ENCODE measurements at places on chromosomes 1 and 21. TPM values are rescaled to one million over a fixed set of nuclear protein-coding genes. Genes with fewer than 3 reads are reported as not detected.

DNA sequence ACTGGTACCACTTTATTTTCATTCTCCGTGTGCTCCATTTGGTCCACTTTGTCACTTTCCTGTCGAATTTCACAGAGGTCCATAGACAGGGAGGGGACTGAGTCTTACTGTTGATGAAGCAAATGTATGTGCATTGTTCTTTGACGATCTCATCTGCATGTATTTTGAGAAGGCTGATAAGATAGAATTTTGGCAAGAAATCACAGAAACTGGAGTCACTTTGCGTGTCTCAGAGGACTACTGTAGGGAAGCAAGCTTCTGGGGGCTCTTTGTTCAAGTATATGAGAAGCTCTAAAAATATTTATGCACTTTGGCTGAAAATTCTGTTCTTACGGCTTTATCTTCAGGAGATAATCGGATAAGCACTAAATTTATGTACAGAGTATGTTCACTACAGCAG is 78.1 kb downstream of the PCBP3 start:
- no peaks in the 10 kb centered on the region for H3K27me3 ChIP-seq
- no peak overlapping the region for H3K4me3 ChIP-seq
- H3K27ac ChIP-seq: no peak overlapping the region
- H3K36me3 ChIP-seq: no peaks in the 10 kb centered on the region
- no peaks in the 10 kb centered on the region for H3K4me1 ChIP-seq
- DNase-seq: no peak

GRCh38 chr1:203678943-203679661 is 52.5 kb downstream of the ATP2B4 start:
- H3K27me3 ChIP-seq: no peaks in the 10 kb centered on the region
- DNase-seq: no peak
- H3K4me1 ChIP-seq: peaks cover 37% of the 10 kb centered on the region
- no peak overlapping the region for H3K27ac ChIP-seq

DNA sequence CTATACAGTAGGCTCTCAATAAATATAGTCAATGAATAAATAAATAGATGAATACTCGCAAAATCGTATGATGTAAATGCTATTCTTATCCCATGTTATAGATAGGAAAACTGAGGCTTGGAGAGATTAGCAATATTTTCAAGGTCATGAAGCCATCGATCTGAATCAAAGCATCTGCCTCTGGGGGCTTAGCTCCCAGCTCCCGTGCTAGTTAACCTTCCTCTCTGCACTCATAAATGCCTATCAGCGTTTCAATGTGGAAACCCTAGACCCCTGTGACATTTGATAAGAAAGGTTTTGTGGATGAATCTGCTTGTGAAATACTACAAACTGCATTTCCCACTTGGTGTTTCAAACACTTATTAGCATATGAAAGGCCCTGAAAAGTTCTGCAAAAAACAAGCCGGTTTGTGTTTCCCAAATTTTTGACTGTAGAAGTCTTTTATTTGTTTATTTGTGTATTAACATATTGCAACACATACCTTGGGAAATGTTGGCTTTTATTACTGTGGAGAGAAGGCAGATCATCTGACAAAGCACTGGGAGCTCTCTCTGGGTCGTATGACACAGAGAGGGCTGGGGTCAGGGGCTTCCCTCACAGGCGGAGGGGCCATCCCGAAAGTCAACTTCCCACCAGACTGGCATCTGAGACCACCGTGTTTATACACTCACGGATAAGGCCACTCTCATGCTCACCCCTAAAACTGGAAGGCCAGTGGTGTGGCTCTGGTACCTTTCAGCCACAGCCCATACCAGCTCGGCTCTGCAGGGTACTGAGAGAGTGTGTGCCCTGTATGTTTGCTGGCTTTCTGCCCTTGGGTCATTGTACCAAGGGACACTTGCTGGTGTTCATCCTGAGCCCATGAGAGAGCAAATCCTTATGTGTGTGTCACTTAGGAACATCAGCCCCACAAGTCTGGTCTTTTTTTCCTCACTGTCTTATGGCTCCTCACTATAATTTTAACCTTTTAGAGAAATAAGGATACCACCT is 993 bp upstream of the PROK1 start:
- no peak overlapping the region for H3K4me3 ChIP-seq
- no peak for DNase-seq
- H3K27me3 ChIP-seq: no peaks in the 10 kb centered on the region

GRCh38 chr1:212700892-212701819 is 1.5 kb upstream of the BATF3 start:
- DNase-seq: peak; percentile 73
- peak overlapping the region; percentile 67 for H3K27ac ChIP-seq
- no peaks in the 10 kb centered on the region for H3K36me3 ChIP-seq
- no peaks in the 10 kb centered on the region for H3K27me3 ChIP-seq
- H3K4me1 ChIP-seq: peaks cover 26% of the 10 kb centered on the region

- H3K4me1 ChIP-seq: no peaks in the 10 kb centered on the region
- no peaks in the 10 kb centered on the region for H3K27me3 ChIP-seq
- H3K4me3 ChIP-seq: no peak overlapping the region
- no peak overlapping the region for H3K27ac ChIP-seq
- no peak for DNase-seq
Measured at GRCh38 chr1:34005309-34005708, 141.4 kb downstream of the HMGB4 start.

GRCh38 chr21:46322351-46323226 is 1.1 kb downstream of the C21orf58 start:
- H3K4me1 ChIP-seq: peaks cover 21% of the 10 kb centered on the region
- no peaks in the 10 kb centered on the region for H3K27me3 ChIP-seq
- H3K27ac ChIP-seq: no peak overlapping the region
- no peak for DNase-seq

DNA sequence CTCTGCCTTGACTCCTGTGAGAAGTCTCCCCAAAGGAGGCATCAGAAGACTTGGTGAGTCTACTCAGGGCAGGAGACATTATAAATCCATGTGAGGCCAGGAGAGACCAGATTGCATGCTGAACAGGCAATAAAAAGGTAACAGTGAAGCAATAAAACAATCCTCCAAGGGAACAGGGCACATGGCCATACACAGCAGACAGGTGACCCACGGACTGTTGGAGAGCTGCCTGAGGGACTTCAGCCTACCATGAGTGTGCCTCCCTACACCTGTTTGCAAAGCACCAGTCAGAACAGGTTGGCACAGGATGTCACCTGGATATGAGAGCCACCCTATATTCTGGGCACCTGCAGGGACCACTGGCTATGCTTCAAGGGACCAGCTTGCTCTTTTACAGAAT is 67.6 kb downstream of the MAB21L3 start:
- DNase-seq: no peak
- H3K27me3 ChIP-seq: no peaks in the 10 kb centered on the region
- no peaks in the 10 kb centered on the region for H3K4me1 ChIP-seq
- H3K4me3 ChIP-seq: no peak overlapping the region
- no peaks in the 10 kb centered on the region for H3K36me3 ChIP-seq
- H3K27ac ChIP-seq: no peak overlapping the region

- peaks cover 60% of the 10 kb centered on the region for H3K4me1 ChIP-seq
- no peak overlapping the region for H3K27ac ChIP-seq
- no peak overlapping the region for H3K4me3 ChIP-seq
- DNase-seq: no peak
Measured at GRCh38 chr1:27597516-27598294, 6.2 kb downstream of the AHDC1 start.

DNA sequence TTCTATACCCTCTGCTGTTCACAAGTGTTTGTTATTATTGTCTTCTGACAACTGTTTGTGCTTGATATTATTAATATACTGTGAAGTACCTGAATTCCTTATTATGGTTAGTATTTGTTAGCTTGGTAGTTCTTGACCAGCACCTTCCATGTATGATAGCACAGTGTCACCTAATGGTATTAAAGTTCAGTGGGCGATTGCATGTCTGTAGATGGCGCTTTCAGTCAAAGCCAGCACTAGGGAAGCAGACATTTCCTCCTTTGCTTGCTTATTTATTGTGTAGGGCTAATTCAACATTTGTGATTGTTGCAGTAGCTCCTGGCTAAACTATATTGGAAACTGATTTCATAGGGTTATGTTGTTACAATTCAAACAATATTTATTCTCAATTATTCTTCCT is 218.0 kb downstream of the ZP4 start:
- H3K36me3 ChIP-seq: no peaks in the 10 kb centered on the region
- H3K4me3 ChIP-seq: no peak overlapping the region
- H3K27ac ChIP-seq: no peak overlapping the region
- DNase-seq: no peak
- no peaks in the 10 kb centered on the region for H3K27me3 ChIP-seq
- no peaks in the 10 kb centered on the region for H3K4me1 ChIP-seq

- no peak overlapping the region for H3K4me3 ChIP-seq
- no peaks in the 10 kb centered on the region for H3K36me3 ChIP-seq
- H3K4me1 ChIP-seq: no peaks in the 10 kb centered on the region
- DNase-seq: no peak
- no peaks in the 10 kb centered on the region for H3K27me3 ChIP-seq
Measured at GRCh38 chr21:18350216-18350615, 53.4 kb downstream of the TMPRSS15 start.

- no peaks in the 10 kb centered on the region for H3K36me3 ChIP-seq
- H3K4me1 ChIP-seq: no peaks in the 10 kb centered on the region
- no peak for DNase-seq
- no peak overlapping the region for H3K27ac ChIP-seq
- no peak overlapping the region for H3K4me3 ChIP-seq
- H3K27me3 ChIP-seq: peaks cover 31% of the 10 kb centered on the region
Measured at GRCh38 chr1:36582066-36582755, 99.5 kb upstream of the CSF3R start.

- DNase-seq: peak; percentile 71
- no peaks in the 10 kb centered on the region for H3K4me1 ChIP-seq
- no peaks in the 10 kb centered on the region for H3K36me3 ChIP-seq
Measured at GRCh38 chr1:33149453-33150190, 32.2 kb downstream of the TRIM62 start.

- H3K4me3 ChIP-seq: no peak overlapping the region
- no peak for DNase-seq
- H3K27me3 ChIP-seq: no peaks in the 10 kb centered on the region
- no peaks in the 10 kb centered on the region for H3K4me1 ChIP-seq
- H3K27ac ChIP-seq: no peak overlapping the region
Measured at GRCh38 chr1:198387587-198387986, 152.9 kb downstream of the ATP6V1G3 start.

GRCh38 chr21:45602106-45602505 is 41.4 kb upstream of the PCBP3 start:
- no peak overlapping the region for H3K4me3 ChIP-seq
- DNase-seq: peak; percentile 6
- no peaks in the 10 kb centered on the region for H3K27me3 ChIP-seq
- no peak overlapping the region for H3K27ac ChIP-seq
- H3K36me3 ChIP-seq: no peaks in the 10 kb centered on the region

DNA sequence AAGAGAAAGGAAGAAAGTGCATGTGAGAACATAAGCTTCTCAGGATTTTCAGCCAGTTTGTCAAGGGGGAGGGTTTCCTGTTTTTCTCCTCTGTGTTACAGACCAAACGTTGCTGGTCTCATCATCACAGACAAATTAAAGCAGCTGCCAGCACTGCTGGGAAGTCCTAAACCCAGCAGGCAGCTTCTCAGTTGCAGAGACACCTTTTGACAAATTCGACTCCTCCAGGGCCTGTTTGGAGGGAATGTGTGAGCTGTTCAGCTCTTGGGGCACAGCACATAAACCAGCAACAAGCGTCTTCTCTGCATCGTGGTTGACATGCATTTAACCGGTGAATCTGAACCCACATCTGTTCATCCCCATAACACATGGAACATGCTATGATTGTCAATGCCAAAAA is 454.6 kb upstream of the RUNX1 start:
- H3K4me3 ChIP-seq: no peak overlapping the region
- H3K27me3 ChIP-seq: no peaks in the 10 kb centered on the region
- DNase-seq: no peak
- peak overlapping the region; percentile 18 for H3K27ac ChIP-seq
- peaks cover 12% of the 10 kb centered on the region for H3K4me1 ChIP-seq

DNA sequence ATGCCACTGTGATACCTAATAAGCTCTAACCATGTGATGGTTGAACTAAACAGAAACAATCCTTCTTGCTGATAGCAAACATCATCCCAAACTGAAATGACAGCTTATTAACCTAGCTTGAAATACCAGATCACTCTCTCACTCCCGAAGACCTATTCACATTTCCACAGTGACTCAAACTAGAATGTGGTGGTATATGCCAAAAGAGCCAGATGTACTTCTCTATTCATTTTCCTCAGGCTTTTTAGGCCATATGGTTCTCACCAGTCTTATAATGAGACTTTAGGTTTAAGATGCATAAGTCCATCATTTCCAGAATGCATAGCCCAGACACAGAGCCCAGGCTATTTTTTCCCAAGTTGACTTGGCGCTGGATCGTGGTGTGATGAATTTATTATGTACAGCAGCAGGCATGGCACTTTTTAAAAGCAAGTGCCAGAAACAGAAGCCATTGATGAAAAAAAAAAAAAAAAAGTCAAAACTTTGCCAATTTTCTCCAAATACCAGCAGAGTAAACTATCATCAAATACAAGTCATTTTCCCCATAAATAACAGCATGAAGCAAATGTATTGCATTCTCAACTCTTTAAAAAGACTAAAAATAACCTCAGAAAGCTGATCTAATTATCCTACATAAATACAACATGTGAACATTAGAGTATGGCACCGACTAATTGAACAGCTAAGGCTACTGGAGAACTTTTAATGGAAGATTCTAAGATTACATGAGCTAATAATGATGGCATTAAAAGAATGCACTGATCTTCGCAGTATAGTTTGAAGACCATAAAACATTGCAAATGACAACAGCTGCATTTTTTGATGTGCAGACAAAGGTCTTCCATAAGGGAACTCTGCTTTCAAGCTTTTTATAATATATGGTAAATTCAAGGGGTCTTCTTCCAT is 365.4 kb downstream of the LRRIQ3 start:
- no peaks in the 10 kb centered on the region for H3K27me3 ChIP-seq
- no peak overlapping the region for H3K4me3 ChIP-seq
- no peak overlapping the region for H3K27ac ChIP-seq
- H3K36me3 ChIP-seq: no peaks in the 10 kb centered on the region

DNA sequence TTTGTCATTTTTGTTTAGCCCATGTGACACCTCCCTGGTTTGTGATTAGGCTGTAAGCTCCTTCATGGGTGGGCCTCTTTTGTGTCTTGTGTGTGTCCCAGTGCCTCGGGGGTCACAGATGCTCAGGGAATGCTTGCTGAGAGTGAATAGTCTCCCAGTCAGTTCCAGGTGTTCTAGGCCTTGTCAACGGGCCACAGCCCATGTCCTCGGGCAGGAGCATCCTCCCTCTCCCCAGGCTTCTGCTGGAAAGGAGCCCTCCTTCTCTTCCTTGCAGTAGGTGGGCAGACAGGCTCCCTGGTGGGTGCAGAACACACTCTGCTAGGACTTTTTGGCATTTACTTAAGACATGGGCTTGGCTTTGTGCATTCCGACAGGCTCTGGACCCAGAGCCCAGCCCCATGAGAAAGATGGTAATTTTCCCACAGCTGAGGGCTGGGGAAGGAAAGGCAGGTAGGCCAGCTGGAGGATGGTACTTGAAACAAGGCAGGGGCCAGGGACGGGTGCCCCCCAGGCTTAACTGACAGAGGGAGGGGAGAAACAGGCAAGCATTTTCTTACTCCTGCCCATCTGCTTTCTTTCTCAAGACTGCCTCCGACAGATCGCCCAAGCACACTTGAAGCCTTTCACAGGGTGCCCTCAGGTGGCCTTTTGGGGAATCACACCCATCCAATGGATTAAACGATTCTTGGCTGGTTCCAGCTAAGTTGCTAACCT is 7.1 kb upstream of the CPLANE2 start:
- H3K27me3 ChIP-seq: no peaks in the 10 kb centered on the region
- H3K36me3 ChIP-seq: peaks cover 7% of the 10 kb centered on the region
- H3K4me3 ChIP-seq: no peak overlapping the region
- peaks cover 21% of the 10 kb centered on the region for H3K4me1 ChIP-seq

Gene ECE1
- 108 TPM for total RNA-seq

Gene SPATA45
- total RNA-seq: not detected

Gene E2F2
- 0.32 TPM for total RNA-seq

Gene SLC30A10
- not detected for total RNA-seq

Gene KRTAP7-1
- total RNA-seq: not detected

Data from upper lobe of right lung (tissue), 1 donor.